ENCODE measurements at places on chromosomes 1 and 21.

DNA sequence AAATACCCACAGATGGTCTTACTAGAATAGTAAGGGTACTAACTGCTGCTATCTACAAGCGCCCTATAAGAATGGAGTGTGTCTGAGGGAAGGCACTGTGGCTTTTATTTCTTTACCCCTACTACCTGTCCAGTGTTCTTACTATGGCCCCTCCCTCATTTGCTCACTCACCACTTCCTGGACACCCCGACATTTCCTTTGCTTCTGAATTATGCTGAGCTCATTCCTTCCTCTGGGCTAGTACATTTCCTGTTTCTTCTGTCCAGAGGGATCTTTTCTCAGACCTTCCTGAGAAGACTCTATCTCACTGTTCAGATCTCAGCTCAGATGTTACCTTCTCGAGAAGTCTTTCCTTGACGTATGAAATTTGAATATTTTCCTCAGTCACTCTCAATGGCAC, 192.1 kb upstream of the DAB1 start:
- no peak for DNase-seq

- DNase-seq = no peak
These were observed 18.1 kb downstream of the JAK1 start for GRCh38 chr1:64948216-64948615.

DNA sequence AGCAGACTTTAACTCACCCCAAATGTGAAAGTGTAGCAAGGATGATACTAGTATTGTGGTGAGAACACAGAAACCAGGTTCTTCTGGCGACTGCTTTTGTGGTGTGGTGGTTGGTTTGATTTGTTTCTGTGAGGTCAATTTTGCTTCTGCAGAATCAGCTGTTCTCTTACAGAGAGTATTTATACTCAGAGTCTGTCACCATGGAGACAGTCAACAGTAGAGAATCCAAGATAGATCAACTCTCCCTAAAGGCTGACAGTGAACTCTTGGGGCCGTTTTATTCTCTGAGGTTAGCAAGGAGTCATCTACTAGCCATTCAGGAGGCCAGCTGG, at the start of gene CFAP107:
CFAP107 (plus strand) TSS at position 209 of the 332 bp plus-strand sequence. CDS start 231 bp downstream, outside the sequence.
- DNase-seq = no peak

GRCh38 chr1:178282949-178283367, 189.1 kb downstream of the RASAL2 start:
- no peak for DNase-seq

DNA sequence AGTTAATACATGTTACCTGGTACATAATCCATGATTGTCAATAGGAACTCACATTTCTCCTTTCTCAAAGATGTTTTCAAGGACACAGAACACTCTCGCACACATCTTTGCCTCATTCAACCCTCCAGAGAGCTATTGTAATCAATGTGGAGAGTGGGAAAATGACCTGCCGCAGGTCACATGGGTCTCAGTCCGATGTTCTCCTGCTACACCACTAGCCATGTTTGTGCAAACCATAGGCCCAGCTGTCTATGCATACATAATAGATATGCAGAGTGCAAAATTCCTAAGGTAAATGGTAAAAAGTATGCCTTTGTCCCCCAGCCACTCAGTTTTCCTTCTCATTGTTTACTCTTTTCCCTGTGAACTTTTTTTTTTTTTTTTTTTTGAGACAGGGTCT, 89.2 kb downstream of the ADSS2 start:
- no peak for DNase-seq
